ENCODE measurements at places on chromosomes 6 and 20.

GRCh38 chr6:157316871-157317814 lies 6.2 kb downstream of the TMEM242 start:
- DNase-seq: no peak

GRCh38 chr20:13299401-13299800 lies 78.3 kb downstream of the ISM1 start:
- DNase-seq: no peak

DNA sequence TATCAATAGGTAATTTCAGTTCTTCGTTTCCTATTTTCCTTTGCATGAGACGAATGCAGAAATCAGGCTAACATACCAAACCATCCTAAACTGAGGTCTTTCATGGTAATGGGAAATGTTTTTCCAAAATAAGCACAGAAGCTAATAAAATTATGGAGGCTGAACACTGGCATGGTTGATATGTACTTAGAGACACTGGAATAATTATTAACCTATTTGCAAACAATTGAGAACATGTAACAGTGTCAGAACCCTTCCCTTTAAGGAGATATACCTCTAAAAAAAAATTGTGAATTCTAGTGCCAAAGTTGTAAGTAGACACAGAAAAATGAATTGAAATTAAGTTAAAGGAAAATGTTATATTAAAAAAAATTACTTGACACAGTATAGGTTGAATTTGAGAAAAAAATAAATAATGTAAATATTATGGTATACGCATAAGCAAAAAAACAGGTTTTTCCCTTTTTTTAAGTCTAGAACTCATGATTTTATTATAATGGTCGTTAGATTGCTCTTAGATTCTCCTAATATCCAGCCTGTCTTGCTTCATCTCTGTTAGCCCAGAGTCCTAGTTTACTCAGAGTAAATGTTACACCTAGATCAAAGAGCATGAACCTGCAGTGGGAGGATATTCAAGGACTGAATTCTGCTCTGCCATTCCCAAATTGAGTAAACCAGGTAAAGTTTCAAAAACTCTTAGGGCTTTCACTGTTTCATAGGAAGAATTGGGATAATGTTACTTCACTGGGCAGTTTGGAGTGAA lies 1.7 kb downstream of the SLC17A2 start:
- no peak for DNase-seq

DNA sequence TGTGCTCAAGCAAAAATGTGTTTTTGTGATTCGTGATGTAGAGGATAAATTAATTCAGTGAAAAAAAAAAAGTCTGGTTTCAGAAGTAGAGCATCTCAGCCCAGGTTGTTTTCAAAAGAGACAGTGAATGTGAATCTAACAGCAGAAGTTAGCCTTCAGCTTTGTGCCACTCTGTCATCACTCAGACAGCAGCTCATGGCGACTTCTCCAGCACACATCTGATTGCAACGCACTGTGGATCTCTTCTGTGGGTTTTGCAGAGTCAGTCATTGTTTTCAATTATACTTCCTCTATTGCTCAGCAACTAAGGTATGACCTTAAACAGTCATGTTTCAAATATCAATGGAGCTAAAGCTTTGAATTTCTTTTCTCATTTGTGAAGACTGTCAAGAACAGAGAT lies 335.5 kb upstream of the POU3F2 start:
- DNase-seq: no peak

DNA sequence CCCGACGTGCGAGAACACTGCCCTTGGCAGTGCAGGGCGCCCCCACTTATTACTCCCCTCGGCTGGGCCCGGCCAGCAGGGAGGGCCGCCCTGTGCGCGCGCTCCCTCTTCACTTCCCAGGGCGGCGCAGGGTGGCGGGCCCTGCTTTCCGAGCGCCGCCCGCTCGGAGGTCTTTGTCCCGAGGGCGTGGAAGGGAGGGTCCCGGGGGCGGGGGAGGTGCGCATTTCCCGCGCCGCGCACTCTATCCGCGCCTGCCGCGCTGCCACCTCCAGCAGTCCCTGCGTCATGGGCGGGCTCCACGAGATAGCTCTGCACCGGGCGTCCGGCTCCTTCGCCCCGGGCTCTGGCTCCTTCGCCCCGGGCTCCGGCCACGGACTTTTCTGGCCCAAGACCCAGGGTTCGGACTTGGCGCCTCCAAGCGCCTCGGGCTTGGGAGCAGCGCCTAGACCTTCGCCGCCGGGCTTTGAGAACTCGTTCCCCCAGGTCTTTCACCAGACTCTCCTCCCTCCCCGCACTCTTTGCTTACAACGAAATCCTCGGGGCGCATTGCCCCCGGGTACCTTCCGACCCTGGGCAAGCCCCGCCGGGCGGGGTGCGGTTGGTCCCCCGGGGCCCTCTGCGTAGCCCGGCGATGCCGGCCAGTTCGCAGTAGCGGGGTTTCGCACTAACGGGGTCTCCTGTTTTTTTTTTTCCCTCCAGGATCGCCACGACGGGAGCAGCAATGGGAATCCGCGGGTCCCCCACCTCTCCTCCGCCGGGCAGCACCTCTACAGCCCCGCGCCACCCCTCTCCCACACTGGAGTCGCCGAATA lies 1.6 kb downstream of the TFAP2C start:
- DNase-seq: peak; percentile 44

DNA sequence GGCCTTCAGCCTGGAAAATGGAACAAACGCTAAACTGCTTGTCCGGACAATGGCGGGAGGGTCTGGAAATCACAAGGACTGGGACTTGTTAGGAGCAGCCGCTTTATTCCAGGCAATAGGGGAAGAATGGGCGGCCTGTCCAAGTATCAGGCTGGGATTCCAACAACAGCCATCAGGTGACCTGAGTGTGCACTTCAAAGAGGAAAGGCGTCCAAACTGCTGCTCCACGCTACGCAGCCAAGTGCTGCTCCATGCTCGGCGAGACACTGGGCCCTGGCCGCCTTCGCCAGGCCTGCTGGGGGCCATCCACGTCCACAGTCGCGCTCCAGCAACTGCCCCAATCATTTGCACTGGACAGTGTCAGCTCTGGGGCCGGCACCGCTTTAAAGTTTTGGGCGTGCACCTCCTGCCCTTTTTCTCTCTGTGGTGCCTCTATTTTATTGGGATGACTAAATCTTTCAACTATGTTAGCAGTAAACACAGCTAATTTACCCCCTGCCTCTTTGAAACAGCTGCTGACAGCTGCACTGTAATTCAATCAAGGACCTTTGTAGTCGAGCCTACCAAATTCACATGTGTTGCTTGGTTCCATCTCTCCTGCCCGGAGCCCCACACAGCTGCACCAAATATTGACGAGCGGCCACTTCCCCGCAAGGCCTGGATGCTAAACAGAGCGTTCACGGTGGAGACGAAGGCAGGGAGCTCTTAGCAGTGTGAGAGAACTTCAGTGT lies 98.3 kb downstream of the BMP7 start:
- no peak for DNase-seq

GRCh38 chr20:35339007-35339406 lies 46.8 kb upstream of the FAM83C start:
- DNase-seq: no peak

GRCh38 chr6:110456694-110457093 lies 19.7 kb downstream of the SLC22A16 start:
- DNase-seq: no peak
